ENCODE measurements at places on chromosomes 16 and 17.

GRCh38 chr16:58709333-58709732 lies 24.8 kb upstream of the SLC38A7 start:
- DNase-seq: no peak

- no peak for DNase-seq
Observed at GRCh38 chr16:89593841-89594240, 18.3 kb downstream of the CPNE7 start.

DNA sequence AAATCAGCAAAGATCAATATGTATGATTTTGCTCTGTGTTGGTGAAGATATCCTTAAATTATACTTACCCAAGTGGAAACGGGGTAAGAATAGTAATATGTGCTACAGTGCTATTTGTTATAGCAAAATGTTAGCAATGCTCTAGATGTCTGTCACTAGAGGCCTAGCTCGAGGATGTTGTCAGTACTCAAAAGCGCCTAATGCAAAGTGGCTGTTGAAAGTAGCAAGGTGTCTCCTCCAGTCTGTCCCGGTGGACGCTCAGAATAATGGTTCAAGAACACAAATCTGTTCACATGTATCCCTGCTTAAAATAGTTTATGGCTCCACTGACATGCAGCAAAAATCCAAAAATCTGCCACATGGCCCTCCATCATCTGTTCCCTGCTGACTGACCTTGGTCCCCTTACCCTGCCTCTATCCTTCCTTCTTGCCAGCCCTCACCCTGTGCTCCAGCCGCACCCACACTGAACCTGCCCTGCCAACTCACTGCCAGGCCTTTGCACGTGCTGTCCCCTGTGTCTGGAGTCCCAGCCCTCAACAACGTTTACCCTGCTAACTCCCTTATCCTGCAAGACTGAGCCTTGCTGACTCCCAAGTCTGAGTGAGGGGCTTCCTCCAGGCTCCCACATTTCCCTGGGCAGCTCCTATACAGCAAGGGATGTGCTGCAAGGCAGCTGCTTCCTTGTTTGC lies 9.6 kb upstream of the RNF112 start:
- no peak for DNase-seq

DNA sequence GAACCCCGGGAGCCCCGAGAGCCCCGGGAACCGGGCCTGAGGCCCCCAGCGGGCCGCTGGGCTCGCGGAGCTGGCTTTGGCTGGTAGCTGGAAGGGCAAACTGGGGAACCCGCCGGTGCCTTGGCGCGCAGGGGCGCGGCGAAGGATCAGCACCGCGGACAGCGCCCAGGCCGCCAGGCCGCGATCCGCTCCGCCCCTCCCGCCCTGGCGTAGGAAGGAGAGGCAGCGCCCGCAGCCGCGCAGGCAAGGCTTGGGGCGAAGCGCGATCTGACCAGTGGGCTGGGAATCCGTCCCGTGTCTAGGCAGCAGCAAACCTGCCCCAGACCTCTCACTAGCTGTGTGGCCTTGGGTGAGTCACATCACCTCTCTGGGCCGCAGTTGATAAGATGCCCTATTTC lies 331 bp upstream of the CCDC92B start:
- DNase-seq: peak; percentile 77

- DNase-seq: no peak
Observed at GRCh38 chr17:16980061-16980460, 8.1 kb upstream of the TNFRSF13B start.

- no peak for DNase-seq
Observed at GRCh38 chr17:17353625-17354484, 50.7 kb downstream of the NT5M start.

DNA sequence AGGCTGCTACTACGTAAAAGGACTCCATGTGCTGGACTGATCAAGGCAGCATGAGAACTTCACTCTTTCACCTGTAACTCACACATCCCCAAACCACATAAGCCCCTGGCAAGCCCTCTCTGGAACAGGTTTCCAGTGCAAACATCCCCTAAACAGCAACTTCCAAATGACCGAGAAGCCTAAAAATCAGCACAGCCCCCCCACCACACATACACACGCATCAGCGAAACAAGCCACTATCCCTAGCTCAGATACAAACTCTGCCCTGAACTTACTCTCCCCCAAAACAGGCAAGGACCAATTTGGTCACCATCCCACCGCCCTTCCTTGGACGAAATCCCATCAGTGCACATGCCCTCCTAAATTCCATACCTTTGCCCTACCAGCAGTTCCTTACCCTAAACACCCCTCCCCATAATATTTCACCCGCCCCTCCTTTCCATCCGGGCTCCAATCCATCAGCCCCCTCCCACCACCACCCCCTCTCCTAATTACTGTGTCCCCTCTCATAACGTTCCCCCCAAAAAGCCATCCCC lies 735 bp downstream of the LSM12 start:
- no peak for DNase-seq

DNA sequence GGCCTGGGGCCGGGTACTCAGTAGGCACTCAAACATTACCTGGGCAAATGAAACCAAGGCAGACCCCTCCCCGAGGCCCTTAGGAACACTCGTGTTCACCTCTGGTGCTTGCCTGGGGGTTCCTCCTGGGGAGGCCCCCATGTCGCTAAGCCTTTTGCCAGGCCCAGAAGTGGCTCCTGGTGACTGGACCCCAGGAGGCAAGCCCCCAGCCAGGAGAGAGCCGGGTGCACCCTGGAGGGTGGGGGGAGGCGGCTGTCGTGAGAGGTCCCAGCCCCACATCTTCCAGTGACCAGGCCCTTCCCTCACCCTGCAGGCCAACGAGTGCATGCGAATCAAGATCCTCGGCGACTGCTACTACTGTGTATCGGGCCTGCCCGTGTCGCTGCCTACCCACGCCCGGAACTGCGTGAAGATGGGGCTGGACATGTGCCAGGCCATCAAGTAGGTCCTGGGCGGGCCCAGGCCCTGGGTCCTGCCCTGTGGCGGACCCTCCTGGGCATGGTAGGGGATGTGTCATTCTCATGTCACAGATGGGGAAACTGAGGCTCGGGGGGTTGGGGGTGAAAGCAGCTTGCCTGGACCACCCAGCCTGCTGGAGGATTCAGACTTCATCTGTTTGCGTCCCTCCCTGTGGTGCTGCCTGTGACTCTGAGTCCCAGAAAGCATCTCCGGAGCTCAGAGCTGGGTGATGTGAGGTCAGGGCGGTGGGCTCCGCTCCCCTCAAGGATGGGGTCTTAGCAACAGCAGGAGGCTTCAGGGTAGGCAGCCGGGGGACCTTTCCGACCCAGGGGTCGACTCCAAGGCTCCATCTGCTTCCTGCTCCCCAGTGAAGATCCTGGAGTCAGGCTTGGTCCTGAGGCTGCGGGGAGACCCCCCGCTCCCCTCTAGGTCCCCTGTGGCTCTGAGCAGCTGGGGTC lies 32.5 kb downstream of the ADCY7 start:
- DNase-seq: no peak

DNA sequence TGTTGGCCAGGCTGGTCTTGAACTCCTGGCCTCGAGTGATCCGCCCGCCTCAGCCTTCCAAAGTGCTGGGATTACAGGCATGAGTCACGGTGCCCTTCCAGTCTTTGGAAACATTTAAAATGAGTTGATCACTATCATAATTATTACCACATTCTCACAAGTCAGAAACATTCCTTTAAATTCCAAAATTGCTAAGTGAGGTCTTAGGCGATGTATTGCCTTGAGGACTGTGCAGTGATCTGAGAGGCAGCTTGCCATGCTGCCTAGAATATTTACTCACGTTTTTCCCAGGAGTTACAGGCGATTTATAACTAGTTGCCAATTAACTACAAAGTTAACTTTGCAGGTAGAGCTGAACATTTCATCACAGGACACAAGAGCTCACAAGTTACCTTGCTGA lies 5.7 kb upstream of the ATXN1L start:
- no peak for DNase-seq

- peak; percentile 78 for DNase-seq
Observed at GRCh38 chr16:85616607-85617321, 3.6 kb downstream of the GSE1 start.

DNA sequence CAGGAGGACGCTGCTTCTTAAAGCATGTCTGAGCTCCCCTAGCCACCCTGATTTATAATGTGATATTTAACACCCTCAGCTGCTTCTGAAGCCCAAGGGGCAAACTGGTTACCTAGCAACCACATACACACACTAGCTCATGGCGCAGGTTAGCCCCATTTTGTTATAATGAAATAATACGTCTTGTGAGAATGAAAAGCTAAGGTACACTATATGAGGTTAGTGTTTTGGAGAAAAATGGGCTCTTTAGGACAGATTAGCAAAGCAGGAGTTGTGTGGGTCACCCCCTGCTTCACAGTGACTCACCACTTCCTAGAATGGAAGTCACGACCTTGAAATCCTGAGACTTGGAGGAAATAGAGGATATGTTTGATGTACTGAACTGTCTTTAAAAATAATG lies 404.8 kb upstream of the HSBP1 start:
- DNase-seq: no peak

GRCh38 chr17:80807882-80808281 lies 183.8 kb upstream of the CHMP6 start:
- no peak for DNase-seq

GRCh38 chr16:79599837-79600637 lies 500 bp downstream of the MAF start:
- DNase-seq: peak; percentile 48

GRCh38 chr17:76697702-76698465 lies 12.9 kb downstream of the MXRA7 start:
- no peak for DNase-seq

DNA sequence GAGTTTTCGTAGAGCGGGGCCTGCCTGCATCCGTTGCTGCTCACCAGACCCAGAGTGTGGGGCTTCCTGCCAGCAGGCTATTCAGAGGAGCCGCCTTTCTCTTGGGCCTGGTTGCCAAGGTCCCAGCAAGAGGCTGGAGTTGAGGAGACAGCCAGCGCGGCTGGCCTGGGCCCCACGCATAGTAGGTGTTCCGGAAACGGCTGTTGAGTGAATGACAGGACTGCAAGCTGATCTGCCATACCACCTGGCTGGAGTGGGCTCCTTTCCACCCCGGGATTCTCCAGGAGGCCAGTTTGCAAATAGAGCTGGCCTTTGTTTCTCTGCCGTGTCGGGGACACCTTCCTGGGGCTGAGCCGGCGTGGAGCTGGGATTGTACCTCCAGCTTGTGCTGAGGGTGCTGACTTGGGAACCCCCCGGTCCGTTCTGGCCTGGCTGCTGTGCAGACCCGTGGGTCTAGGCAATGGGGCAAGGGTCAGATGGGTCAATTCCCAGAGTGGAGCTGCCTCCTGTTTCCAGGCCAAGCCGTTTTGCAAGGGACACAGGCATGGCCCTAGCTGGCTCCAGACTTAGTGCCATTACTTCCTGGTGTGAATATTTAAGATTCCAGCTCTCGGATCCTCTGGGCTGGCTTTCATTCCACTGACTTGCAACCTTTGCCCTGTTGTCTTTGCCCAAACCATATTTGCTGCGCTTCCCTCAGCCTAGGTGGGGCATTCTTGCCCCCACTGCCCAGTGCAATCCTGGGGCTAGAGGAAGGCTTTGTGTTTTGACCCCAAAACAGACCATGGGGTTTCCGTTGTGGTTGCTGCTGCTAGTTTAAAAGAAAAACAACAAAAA lies 68.8 kb downstream of the CMIP start:
- no peak for DNase-seq

DNA sequence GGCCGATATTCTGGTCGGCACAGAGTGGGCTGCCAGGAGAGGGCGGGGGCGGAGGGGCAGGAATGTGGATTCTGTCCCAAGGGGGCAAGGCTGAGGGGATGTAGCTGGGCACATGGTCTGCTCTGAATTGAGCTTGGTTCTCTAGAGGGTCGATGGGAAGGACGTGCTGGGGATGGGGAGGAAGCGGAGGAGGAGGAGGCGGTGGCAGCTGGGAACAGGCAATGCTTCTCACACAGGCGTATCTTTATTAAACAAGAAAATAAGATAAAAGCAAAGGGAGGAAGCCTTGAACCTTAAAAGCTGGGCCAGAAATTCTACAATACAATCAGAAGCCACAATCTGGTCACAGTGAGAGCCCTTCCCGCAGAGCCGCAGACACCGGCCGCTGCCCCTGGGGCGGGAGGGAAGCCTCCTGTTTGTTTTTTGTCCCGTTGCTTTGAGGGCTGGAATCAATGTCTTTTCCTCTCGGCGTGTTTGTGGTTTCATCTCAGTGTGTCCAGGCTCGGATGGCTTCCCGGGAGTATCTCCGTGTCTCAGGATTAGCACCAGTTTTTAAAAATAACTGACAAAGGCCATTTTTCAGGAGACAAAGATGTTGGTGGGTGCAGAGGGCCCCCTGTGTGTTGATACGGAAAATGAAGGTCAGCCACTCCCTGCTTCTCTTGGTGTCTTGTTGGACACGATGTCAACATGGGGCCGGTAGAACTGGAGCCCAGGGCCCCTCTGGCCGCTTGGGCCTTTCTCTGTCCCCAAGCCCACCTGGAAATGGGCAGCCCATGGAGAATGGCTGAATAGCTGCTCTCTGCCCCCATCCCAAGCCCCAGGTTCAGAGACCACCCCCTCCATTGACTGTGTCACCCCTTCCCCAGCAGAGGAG lies 12.3 kb upstream of the SLC7A5 start:
- DNase-seq: no peak

GRCh38 chr17:2263183-2264066 lies 40.2 kb downstream of the SMG6 start:
- DNase-seq: no peak

- DNase-seq: no peak
Observed at GRCh38 chr16:85759631-85760419, 8.9 kb upstream of the C16orf74 start.

DNA sequence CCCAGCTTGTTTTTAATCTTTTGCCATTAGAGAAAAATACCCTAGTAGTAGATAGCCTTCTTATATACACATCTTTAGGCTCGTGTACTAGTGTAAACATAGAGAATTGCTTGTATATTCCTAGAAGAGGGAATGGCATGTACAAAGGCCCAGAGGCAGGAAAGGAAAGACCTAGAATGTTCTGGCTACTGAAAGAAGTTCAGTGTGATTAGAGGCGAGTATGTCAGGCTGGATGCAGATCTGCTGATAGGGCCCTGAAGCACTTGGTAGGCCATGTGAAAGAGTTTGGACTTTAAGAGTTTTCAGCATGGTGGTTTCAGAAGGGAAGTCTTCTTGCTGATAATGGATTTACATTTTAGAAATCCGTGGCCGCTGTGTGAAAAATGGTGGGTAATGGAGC lies 17.4 kb downstream of the CTCF start:
- DNase-seq: no peak

DNA sequence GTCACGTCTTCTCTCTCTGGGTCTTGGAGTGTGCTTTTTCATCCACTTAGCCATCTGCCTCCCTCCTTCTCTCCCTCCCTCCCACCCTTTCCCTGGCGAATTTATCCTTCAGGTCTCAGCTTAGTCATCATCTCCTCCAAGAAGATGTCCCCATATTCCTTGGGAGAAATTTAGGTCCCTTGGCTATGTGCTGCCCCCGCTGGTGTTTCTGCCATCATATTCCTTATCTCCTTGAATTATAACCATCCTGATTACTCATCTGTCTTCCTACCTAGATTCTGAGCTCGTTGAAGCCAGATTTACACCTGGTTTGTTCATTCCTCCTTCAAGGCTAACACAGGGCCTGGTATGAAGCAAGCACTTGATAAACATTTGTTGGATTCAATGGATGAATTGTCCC lies 5.0 kb downstream of the SEZ6L2 start:
- DNase-seq: no peak

- no peak for DNase-seq
Observed at GRCh38 chr17:43043307-43043706, 18.3 kb downstream of the RND2 start.

GRCh38 chr16:31090540-31090939 lies 1.8 kb upstream of the PRSS53 start:
- DNase-seq: no peak
